Sigmoid colon (tissue), 7 donors: ENCODE measurements at places on chromosomes 6 and 20. TPM values are rescaled to one million over a fixed set of nuclear protein-coding genes. Genes with fewer than 3 reads are reported as not detected.

Gene GSTA3
- total RNA-seq, result not detected

Gene BCL2L1
- total RNA-seq, result 56.5 TPM

Gene UST
- 25.3 TPM for total RNA-seq

DNA sequence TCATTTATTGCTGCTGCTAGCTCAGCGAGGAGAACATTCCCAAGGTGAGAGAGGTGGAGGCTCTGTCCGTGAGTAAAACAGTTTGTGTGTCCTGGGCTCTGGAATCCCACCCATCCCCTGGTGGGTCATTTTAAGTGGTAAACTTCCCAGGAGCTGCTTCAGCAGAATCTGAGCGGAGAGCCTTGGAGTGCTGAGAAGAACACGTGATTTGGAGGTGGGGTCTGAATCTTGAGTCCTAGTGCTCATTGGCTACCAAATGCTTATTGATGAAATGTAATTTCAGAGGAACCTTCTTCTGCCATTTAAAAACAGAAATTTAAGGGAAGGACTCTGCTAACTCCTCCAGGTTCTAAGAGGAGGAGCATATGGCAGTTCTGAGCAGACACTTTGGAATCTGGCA lies 132.4 kb downstream of the CDH26 start:
- DNase-seq, result no peak

- DNase-seq, result no peak
Observed at GRCh38 chr20:10800288-10800687, 126.5 kb upstream of the JAG1 start.
